ENCODE measurements at places on chromosomes 4 and X.

DNA sequence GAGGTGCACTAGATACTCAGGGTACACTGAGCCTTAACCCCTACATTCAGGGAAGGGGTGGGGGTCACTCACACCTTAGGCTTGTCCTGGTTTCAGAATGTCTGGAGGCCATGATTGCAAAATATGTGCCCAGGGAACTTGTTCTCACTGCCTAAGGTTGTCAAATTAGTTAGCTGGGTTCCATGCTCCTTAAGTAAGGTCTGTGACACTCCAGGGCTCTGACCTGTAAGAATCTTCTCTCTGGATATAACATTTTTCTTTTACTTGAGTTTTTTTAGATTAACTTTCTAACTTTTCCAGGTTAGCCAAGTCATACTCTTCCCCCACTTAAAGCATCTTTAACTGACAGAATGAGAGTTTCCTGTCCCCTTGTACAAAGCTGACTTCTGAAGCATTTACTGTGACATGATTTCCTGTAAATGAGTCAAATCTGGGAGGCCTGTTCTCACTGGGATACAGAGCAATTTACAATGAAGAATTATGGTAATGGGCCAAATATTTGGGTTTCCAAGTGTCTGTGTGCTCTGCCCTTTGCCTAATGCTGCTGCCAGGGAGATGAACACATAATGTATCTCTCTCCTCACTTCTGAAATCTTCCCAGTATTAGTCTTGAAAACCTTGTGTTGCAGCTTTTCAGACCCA lies 101.7 kb downstream of the GATB start:
- H3K27me3 ChIP-seq, result no peaks in the 10 kb centered on the region
- peaks cover 13% of the 10 kb centered on the region for H3K4me1 ChIP-seq
- peak; percentile 30 for DNase-seq
- H3K36me3 ChIP-seq, result no peaks in the 10 kb centered on the region

GRCh38 chr4:37989398-37990260 lies 29.4 kb downstream of the PTTG2 start:
- no peak overlapping the region for H3K4me3 ChIP-seq
- H3K4me1 ChIP-seq, result peaks cover 7% of the 10 kb centered on the region
- no peaks in the 10 kb centered on the region for H3K27me3 ChIP-seq
- no peaks in the 10 kb centered on the region for H3K36me3 ChIP-seq
- no peak overlapping the region for H3K27ac ChIP-seq

DNA sequence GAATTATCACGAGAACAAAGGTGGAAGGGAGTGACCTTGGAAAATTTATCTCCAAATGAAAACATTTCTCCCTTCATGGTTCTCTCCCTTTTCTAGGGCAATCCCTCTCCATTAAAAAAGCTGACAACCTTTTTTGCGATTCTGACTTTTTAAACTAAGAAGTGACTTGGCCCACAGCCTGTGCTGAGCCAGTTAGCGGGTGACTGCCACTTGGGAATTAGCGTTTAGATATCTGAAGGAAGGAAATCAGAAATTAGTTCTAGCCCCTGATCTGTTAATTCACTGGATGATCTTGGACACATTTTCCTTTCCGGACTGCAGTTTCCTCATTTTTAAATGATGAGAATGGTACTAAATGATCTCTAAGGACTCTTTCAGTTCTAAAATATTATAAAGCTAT lies 245.0 kb downstream of the FBXO8 start:
- no peaks in the 10 kb centered on the region for H3K4me1 ChIP-seq
- H3K27ac ChIP-seq, result no peak overlapping the region
- no peaks in the 10 kb centered on the region for H3K27me3 ChIP-seq
- H3K36me3 ChIP-seq, result no peaks in the 10 kb centered on the region
- no peak overlapping the region for H3K4me3 ChIP-seq
- DNase-seq, result no peak

DNA sequence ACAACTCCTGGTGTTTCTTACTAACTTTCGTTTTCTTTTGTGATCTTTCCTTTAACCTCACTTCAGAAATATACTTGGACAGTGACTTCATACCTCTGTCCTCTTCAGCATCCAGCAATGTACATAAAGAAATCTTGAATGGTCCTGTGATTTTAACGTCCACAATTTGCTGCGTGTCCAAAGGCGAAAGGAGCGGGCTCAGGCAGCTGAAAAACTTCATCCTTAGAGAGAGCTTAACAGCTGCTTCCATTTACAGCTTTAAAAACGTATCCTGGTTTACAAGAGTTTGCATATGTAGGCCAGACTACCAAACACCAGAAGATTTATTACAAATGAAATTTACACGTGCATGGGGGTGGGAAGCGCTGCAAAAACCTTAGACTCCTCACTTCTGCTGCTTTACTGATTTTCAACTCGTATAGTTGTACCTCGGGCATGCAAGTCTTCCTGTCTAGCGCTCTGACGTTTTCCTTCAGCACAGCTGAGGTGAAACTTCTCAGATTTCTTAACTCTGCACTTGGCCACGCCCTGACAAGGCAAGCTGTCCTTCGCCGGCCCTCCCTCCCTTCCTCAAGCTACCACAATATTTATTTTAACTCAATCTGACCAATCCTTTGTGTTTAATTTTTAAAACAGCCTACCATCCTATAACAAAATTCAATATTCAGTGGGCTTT lies 406.4 kb downstream of the FAM47A start:
- peak overlapping the region; percentile 32 for H3K4me3 ChIP-seq
- H3K36me3 ChIP-seq, result no peaks in the 10 kb centered on the region
- DNase-seq, result peak; percentile 16
- H3K27ac ChIP-seq, result no peak overlapping the region
- no peaks in the 10 kb centered on the region for H3K27me3 ChIP-seq

GRCh38 chrX:13266641-13267345 lies 53.1 kb downstream of the ATXN3L start:
- H3K27me3 ChIP-seq, result no peaks in the 10 kb centered on the region
- H3K4me3 ChIP-seq, result no peak overlapping the region
- H3K27ac ChIP-seq, result no peak overlapping the region
- H3K4me1 ChIP-seq, result no peaks in the 10 kb centered on the region
- no peak for DNase-seq
- no peaks in the 10 kb centered on the region for H3K36me3 ChIP-seq

Data from endothelial cell of umbilical vein (primary cell).